Activated CD4-positive, alpha-beta T cell treated with anti-CD3 and anti-CD28 coated beads for 36 hours (primary cell): ENCODE measurements at places on chromosomes 4 and X. TPM values are rescaled to one million over a fixed set of nuclear protein-coding genes. Genes with fewer than 3 reads are reported as not detected.
A peak's percentile ranks its signal among the peaks of the same experiment; 100 is the strongest.

- DNase-seq, result no peak
Measured at GRCh38 chrX:154655786-154656185, 2.4 kb upstream of the CTAG2 start.

DNA sequence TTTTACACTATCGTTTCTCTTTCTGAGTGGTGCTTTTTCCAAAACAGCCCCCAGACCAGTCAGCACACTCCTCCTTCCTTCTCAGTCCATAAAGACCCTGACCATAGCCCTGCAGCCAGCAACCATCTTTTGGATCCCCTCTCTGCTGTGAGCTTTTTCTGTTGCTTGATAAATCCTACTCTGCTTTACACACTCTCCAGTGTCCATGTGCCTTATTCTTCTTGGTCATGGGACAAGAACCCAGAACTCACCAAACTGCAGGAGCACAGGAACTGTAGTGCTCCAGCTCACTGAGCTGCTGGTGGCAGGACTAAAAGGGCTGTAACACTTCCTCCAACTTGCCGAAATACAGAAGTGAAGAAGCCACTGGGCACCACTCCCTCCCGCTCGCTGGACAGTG, 32.5 kb downstream of the COX18 start:
- DNase-seq, result no peak

DNA sequence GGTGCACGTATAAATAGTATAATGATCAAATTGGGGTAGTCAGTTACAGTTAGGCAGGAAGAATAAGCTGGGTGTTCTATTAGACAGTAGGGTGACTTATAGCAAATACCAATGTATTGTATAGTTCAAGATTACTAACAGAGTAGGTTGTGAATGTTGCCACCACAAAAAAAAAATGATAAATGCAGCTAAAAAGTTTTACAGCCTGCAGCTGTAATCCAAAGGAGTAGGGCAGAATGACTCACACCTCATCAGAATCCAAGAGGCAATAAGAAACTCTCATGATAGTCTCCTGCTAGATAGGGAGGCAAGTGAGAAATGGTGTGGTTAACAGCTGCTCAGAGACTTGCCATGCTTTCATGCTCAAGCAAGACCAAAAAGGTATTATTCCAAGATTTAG, 19.6 kb upstream of the TCEAL4 start:
- no peak for DNase-seq

DNA sequence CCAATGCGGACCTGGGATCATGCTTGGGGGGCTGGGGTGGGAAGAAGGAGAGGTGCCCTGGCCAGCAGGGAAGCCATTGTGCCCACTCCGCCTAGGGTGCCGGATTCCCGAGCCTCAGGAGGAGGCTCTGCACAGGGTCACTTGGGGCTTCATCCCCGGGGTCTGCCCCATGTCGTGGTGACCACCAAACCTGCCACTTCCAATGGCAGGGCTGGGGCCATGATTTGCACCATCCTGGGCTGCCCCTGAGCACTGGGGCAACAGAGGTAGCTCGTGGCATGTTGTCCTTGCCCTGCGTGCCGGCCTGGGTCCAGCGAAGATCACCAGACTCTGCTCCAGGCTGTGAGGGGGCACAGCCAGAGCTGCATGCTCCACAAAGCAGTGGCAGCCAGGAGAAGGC, 71.4 kb upstream of the DCAF12L2 start:
- no peak for DNase-seq

- DNase-seq, result peak; percentile 77
Measured at GRCh38 chrX:135740681-135741149, 27.3 kb downstream of the CT45A1 start.

MAGEC3 gene
- total RNA-seq, result not detected
